ENCODE measurements at places on chromosomes 12 and 14. TPM values are rescaled to one million over a fixed set of nuclear protein-coding genes. Genes with fewer than 3 reads are reported as not detected.

Gene TXNDC16
- total RNA-seq, result 12.0 TPM

Gene PTPRB
- total RNA-seq, result 13.1 TPM

Gene TBK1
- 26.7 TPM for total RNA-seq

Gene LHX5
- total RNA-seq, result not detected

Measured in skin of body (tissue), 3 donors.